Activated CD4-positive, alpha-beta T cell treated with anti-CD3 and anti-CD28 coated beads, Interleukin-2, amount 10 ng/mL, durations not matched to agents 7 days and 5 days (primary cell): ENCODE measurements at places on chromosomes 4 and X. TPM values are rescaled to one million over a fixed set of nuclear protein-coding genes. Genes with fewer than 3 reads are reported as not detected.

MAGEC3 gene
- not detected for total RNA-seq

TEX13C gene
- total RNA-seq = not detected

SLC2A9 gene
- total RNA-seq = 2.0 TPM

DNA sequence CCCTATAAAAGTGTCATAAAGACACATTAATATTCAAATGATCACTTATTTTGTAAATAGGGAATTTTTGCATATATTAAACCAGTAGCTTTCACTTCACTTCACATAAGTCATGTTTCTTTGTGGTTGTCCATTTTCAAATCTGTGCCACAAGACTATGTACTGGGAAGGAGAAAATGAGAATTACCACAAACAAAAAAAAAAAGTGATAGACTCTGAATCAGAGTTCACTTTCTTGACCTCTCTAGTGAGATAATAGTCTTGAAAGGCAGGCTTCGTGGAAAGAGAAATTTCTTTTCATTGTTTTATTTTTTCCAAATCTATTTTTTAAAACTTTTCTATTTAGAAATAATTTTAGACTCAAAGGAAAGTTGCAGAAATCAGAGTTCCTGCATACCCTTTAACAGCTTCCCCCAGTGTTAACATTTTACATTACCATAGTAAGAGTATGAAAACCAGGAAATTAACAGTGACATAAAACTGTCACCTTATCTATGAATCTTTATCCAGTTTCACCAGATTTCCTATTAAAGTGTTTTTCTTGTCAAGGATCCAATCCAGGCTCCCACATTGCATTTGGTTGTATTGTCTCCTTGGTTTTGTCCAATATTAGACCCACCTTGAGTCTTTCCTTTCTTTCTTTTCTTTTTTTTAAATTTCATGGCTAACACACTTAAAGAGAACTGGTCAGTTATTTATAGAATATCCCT is 215.4 kb upstream of the PGRMC2 start:
- H3K4me3 ChIP-seq = no peak overlapping the region
- H3K27ac ChIP-seq = no peak overlapping the region
- no peaks in the 10 kb centered on the region for H3K36me3 ChIP-seq
- H3K27me3 ChIP-seq = no peaks in the 10 kb centered on the region
- no peak for DNase-seq
- no peaks in the 10 kb centered on the region for H3K4me1 ChIP-seq

DNA sequence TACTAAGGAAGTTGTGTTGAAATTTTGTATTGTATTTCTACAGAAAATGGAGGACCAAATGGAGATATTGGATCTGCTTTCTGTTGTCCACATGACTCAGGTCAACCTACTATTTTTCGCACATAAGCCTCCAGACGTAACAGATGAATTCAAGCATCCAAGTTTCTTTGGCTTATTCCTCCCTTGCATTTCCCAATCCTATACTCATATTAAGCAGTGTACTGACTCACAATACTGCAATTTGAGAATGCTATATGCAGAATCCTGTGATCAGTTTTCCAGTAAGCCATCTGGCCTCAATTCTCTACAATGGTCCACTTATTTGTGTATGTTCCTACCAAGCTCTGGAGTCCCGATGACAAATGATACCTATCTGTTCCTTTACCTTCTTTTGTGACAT is 75.7 kb downstream of the ASB9 start:
- H3K27me3 ChIP-seq = peaks cover 13% of the 10 kb centered on the region
- DNase-seq = no peak
- H3K36me3 ChIP-seq = no peaks in the 10 kb centered on the region
- no peak overlapping the region for H3K4me3 ChIP-seq
- no peak overlapping the region for H3K27ac ChIP-seq
- H3K4me1 ChIP-seq = no peaks in the 10 kb centered on the region

DNA sequence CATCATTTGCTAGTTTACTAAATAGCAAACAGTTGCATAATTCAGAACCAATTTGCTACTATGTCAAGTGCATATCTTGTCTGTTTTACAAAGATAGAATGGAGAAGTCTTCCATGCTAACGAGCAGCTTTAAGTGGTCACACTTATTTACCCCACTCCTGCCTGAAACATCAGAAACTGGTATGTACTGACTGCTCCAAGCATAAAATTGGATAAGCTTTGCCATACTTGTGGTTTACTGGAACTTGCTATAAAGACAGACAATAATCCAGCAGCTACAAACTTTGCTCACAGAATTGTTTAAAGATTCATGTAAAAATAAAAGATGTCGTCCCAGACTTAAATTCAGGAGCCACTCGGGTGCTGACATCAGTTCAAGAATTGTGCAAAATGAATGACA is 13.3 kb upstream of the CDKL2 start:
- no peak overlapping the region for H3K4me3 ChIP-seq
- H3K4me1 ChIP-seq = peaks cover 11% of the 10 kb centered on the region
- no peak overlapping the region for H3K27ac ChIP-seq
- H3K27me3 ChIP-seq = no peaks in the 10 kb centered on the region
- DNase-seq = no peak

DNA sequence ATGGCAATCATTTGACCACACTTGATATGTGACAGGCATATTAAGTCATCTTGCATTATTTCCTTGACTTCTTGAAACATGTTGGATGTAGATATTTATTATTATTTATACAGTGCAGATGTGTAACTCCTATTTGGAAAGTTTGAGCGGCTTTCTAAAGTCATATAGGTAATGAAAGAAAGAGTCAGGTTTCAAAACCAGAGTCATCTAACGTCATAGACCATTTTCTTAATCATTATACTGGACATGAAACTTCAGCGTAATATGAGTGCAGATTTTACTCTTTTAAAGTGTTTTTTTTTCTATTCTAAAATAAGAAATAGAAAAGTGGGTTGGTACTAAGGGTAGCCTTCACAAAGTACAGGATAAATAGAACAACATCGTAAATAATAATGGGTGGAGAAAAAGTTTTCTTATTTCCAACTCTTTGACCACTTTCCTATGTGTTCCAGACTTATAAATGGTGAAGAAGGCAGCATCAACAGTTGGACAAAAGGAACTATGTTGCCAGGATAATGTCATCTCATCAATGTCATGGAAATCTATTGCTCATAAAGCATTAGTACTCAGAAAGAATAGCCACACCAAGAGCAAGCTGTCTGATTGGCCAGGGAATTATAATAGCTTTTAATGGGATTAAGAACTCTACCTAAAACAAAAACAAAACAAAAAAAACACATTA is 108.0 kb upstream of the PCDH18 start:
- no peak overlapping the region for H3K4me3 ChIP-seq
- H3K4me1 ChIP-seq = no peaks in the 10 kb centered on the region
- H3K27ac ChIP-seq = no peak overlapping the region

DNA sequence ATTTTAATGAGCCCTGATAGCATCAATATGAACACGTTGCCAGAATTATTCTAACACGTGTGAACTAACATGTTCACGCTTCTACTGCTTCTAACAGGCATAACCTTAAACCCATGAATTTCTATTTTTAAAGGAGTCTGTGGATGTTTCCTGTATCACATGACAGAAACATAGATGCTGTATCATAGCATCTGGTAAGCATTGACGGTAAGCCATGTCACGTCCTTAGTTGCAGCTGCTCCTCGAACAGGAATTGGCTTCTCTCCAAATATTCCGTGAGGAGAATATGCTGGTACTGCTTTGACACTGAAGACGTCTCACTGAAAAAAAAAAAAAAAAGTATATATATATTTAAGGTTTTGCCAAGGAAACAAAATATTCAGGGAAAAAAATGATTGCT is 105.1 kb upstream of the MXRA5 start:
- DNase-seq = no peak
- no peaks in the 10 kb centered on the region for H3K4me1 ChIP-seq
- no peaks in the 10 kb centered on the region for H3K36me3 ChIP-seq
